ENCODE measurements at places on chromosomes 7 and 10.

DNA sequence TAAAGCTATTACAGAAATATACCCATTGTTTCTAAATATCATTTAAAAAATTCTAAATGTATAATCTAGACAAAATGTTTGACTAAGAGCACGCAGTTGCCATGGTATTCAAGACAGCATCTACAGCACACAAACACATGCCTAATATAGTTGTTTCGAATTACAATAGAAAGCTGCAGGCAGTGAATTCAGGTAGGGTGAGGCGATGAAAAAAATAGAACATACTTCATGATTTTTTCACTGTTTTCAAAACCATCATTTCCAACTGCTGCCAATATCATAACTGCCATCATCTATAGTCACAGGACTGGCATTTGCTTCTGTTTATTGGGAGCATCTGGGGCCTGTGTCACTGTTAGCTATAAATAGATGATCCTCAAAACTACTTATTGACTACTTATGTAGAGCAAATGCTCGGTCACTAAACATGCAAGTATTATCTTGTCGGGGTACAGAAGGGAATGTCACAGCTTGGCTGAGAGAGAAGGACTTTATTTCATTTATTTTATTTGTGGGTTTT is 34.4 kb upstream of the OTUD1 start:
- DNase-seq, result no peak

GRCh38 chr7:127258111-127258510 is 5.4 kb upstream of the GRM8 start:
- no peak for DNase-seq

DNA sequence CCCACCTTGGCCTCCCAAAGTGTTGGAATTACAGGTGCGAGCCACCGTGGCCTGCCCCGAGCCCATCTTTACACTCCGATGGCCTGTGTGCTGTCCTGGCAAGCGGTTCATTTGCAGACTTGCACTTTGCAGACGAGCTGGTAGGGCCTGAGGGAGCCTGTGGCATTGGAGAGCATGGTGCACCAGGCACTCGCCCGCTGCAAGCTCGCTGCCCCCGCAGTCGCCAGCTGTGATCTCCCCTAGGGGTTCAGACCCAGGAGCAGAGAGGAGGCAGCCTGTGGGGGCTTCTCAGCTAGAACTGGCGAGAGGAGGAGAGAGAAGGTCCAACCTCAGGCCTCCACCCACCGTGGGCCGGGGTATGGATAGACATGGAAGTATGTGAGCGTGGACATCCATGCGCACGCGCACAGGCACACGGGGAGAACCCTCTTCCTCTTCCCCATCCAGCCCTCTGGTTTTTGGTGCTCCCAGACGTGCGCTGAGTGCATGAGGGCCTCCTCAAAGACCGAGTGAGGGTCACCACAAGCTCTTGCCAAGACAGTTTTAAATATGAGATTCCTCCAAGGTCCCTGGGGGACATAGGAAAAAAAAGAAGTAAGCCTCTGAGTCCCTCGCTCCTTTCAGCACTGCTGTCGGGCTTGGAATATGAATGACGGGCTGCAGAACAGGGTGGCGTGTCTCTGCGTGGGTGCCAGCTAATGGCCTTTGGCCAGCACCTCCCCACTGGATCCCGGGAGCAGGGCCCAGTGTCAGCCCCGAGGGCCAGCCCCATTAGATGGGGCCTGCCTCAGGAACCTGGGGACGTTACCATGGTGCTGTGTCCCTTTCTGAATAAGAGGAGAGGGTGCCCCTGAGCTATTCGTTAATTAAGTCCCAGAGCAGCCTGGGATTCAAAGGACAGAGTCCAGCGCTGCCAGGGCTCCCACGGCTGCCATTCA is 15.1 kb upstream of the TTYH3 start:
- no peak for DNase-seq

- no peak for DNase-seq
Observed at GRCh38 chr7:71682841-71683781, 551.2 kb downstream of the GALNT17 start.

DNA sequence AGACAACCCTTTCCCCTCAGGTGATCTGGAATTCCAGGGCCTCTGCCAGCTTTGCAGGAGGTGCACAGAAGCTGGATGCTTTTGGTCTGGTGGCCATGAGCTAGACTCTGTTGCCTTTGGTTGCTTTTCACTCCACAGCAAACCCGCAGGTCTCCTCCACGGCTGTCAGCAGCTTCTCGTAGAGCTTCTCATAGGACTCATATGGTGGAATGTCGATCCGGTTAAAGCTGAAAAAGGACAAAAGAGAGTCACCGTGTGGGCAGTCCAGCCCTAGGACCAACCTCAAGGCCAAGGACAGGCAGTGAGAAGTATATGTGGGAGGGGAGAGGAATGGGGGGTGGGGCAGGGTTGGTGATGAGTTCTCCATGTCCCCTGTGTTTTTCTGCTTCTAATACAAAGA is 113.5 kb downstream of the SMURF1 start:
- no peak for DNase-seq

DNA sequence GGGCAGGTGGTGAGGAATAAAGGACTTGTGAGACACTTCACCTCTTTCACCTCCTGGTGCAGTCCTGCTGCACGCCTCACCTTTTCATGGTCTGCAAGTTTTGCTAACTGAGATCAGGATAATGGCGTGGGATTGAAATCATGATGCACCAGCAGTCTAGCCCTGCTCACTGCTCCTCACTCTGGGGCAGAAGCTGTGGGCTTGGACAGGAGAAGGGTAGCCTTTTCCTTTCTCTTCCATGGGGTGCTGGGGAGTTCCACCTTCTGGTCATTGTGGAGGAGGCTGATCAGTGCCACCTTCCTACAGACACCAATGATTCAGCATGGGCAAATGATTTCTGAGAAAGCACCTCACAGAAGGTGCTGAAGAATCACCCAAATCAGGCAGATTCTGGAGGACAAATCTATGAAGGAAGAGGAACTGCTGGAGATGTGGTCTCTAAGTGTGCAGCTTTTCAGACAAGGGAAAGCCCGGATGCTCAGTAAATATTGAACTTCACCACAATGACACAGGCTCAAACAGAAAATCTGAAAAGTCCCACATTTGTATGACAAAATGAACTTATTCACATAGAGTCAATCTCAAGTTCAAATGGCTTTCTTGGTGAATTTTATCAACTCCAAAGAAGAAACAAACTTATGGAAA is 19.7 kb downstream of the MBL2 start:
- DNase-seq, result peak; percentile 47

DNA sequence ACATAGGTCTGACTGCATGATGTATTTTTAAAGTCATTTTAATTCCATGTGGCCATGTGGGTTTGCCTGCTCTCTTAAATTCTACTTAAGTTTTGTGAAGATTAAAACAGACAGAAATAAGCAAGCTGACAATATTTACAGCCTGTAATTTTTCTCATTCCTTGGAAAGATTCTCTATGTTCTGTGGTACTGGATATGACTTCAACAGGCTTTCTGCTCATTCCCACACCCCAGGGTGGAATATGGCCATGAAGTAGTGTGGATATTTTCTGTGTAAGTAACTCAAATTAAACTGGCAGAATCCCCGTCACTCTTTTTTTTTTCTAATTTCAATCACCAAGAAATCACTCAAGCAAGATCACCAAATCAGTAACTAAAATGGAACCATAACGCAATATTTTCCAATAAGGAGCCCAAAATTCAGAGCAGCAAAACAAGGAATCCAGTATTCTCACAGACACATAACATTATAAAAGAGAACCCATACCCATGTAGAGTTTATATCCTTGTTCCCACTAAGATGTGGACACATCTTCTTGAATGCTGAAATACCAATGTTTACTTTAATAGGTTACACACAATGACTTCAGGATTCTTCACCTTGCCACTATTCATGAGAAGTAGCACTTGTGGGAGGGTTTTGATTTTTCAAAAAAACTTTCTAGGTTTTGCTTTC is 5.7 kb downstream of the HOXA5 start:
- no peak for DNase-seq

DNA sequence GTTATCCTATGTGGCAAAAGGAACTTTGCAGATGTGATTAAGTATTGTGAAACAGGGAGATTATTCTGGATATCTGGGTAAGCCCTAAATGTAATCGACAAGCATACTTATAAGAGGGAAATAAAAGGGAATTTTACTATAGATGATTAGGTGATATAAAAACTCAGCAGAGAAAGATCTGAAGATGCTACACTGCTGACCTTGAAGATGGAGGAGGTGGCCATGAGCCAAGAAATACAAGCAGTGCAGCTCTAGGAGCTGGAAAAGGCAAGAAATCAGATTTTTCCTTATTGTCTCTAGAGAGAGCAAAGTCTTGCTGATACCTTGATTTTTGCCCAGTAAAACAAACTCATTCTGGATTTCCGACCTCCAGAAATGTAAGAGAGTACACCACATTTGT is 67.7 kb downstream of the BRAF start:
- no peak for DNase-seq

- no peak for DNase-seq
Observed at GRCh38 chr7:39075210-39075609, 97.5 kb downstream of the POU6F2 start.

Data from MV-4-11 (cell line).